ENCODE measurements at places on chromosomes 5 and 9.

GRCh38 chr9:36848946-36849345 is 185.1 kb downstream of the PAX5 start:
- no peak for DNase-seq

- no peak for DNase-seq
Observed at GRCh38 chr5:79886456-79886855, 104.6 kb downstream of the MTX3 start.

GRCh38 chr5:122880749-122881148 is 35.3 kb downstream of the SNX24 start:
- no peak for DNase-seq

DNA sequence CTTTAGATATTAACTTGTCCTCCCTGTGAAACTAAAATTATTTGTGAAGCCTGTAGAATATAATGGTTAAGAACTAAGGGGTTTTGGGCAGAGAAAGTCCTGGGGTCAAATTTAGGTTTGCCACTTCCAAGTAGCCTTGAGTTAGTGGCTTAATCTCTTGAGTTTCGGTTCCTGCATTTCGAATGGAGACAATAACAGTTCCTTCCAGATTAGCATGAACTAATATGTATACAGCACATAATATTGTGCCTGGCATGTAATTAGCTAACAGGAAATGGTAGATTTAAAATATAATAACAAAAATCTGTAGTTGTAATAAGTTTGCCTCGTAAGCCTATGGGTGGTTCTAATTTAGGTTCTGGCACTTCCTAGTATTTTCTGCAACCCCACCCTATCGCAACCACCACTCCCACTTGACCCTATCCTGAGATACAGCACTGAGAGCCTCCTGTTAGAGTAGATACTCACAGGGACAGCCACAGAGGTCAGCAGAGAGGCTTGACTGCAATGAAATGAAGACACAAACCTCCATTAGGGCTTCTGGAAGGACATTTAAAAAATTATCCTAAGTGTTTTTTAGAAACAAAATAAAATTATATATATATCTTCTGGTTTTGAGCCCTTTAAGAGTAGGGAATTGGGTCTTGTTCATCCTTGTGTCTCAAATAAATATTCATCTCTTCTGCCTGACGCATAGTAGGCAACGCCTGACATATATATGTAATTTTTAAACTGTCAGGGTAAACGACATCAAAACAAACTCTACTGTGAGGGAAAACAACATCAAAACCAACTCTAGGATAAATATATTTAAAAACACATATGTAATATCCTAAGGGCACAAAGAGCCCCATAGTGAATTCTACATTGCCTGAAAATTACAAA is 8.5 kb downstream of the SPINK9 start:
- no peak for DNase-seq

DNA sequence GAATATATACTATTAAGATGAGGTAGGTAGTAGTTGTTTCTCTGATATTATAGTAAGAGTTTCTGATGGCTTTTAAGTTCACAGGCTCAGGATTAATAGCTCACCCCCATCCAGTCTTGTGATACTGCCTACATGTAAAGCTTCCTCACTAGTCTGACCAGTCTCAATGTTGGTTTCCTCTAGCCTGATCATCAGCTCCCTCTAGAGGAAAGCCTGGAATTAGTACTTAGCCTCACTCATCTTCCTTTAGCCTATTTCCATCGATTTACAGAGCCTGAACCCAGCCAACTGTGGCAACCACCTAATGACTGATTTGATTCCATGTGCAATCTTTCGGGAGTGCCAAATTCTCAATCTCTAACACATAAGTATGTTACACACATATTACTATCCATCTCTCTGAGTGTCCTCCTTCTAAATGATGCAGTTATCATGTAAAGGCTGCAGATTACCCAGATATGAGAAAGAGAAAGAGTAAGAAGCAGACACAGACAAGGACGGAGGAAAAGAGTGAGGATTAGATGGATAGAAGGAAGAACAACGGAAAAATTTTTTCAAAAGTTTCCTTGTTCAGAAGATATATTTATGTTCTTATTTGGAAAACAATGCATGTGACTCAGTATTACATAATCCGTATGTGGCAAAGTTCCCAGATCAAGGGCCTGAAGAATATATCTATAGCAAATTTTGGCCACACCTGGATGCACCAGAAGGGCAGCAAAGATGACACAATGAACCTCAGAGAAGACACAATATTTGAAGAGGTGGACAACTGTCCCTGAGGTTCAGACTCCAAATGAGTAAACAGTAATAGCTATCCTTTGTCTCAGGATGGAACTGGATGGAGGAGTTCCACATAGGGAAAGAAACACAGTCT is 333.7 kb downstream of the ELAVL2 start:
- DNase-seq, result no peak

DNA sequence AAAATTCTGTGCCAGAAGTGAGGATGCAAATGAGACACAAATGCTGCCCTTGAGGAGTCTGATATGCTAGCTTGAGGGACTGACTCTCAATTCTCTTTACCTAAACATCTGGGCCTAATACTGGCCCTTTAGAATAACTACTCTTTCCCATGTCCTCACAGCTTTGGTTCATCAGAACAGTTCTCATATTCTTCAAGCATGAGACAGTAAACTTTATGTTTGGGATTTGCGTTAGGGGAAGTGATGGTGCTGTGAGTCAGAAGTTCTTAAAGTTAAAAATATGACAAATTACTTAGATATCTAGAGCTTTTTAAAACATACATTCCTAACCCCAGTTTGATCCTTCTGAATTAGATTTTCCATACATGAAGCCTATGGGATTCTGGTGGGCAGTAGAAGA is 665.0 kb upstream of the RGMB start:
- no peak for DNase-seq

DNA sequence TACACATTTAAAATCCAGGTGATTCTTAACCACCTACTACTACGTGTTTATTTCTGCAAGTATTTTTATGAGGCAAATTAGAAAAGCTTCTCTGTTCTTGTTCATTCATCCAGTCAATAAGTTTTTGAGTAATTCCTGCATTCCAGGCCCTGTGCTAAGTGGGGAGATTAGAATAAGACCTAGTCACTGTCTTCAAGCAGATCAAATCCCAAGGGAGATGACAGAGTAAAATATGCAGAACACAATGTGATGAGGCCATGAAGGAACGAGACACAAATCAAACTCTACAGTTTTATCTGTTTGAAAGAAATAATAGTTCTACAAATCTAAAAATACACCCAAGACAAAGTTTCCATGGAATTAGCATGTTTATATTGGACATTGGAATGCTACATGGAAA is 158.8 kb downstream of the CEP120 start:
- no peak for DNase-seq

- DNase-seq, result no peak
Observed at GRCh38 chr5:31365776-31366175, 166.1 kb downstream of the DROSHA start.

Measured in immature natural killer cell (primary cell).